Activated CD8-positive, alpha-beta memory T cell treated with anti-CD3 and anti-CD28 coated beads for 4 hours (primary cell): ENCODE measurements at places on chromosomes 6 and 20.

- DNase-seq, result no peak
Measured at GRCh38 chr6:106882138-106882537, 92.4 kb downstream of the CD24 start.

- no peak for DNase-seq
Measured at GRCh38 chr6:165847407-165848085, 184.5 kb upstream of the PDE10A start.

- no peak for DNase-seq
Measured at GRCh38 chr20:32965115-32965514, 39.1 kb downstream of the SUN5 start.

DNA sequence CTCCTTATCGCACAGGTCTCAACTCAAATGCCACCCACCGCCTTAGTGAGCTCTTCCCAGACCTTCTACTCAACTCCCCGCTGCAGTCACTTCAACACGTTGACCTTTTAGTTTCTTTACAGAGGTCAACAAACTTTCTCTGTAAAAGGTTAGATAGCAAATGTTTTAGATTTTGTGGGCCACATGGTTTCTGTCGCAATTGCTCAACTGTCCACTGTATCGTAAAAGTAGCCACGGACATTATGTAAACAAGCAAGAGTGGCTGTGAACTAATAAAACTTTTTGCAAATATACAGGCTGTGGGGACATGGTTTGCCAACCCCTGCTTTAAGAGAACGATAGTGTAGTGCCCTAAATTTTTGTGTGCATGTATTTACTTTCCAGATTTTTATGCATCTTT is 247.6 kb upstream of the TSHZ2 start:
- no peak for DNase-seq

DNA sequence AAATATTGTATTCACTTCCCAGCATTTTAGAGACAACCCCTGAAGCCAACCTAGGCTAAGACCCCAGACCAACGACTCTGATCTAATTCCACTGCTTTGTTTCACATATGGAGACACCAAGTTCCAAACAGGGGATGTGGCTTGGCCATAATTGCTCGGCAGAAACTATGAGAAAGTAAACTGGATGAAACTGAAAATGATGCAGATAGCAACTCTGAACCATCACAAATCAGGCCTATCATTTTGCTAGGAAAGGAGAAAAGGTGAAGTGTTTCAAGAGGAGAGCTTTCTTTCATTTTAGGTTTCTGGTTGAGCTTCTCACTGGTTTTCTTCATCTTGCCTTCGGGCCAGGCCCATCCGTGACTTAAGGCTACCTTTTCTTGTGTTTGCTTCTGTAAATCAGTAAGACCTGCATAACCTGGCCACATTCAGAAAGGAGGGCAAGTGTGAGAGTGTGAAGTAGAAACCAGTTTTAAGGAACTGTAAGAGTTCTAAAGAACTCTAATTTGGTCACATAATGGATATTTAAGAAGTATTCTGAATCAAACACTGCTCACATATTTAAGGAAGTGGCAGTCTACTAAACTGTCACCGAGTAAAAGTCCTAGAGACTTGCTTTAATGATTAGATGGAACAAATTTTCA is 105.8 kb downstream of the BACH2 start:
- no peak for DNase-seq

DNA sequence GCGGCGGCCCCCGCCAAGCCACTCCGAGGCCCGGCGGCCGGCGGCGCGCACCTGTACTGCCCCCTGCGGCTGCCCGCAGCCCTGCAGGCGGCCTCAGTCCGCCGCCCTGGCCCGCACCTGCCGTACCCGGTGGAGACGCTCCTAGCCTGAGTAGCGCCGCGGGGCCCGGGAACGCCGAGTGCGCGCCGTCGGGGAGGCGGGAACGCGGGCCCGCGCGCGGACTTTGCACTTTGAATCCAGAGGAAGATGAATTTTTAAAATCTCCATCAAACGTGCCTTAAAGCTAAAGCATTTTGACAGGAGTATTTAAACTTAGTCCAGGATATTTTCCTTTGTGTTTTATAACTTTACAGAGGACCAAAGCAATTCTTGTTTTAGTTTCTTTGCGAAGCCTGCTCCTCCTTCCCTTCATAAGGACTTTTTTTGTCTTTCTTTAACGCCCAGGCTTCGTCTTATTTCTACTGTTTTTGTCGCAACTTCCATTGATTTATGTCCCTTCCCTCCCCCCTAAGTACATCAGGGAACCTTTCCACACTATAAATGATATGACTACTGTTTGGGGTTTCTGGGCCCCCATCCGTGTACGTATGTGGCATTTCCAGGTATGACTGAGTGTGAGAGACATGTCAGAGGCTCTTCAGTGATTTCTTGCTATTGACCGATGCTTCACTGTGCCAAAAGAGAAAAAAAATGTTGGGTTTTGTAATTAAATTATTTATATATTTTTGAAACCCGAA is 2.0 kb downstream of the FOXQ1 start:
- DNase-seq, result no peak

GRCh38 chr6:113292646-113293422 is 564.3 kb upstream of the MARCKS start:
- no peak for DNase-seq

GRCh38 chr20:37988306-37988954 is 44.8 kb downstream of the TTI1 start:
- DNase-seq, result no peak

DNA sequence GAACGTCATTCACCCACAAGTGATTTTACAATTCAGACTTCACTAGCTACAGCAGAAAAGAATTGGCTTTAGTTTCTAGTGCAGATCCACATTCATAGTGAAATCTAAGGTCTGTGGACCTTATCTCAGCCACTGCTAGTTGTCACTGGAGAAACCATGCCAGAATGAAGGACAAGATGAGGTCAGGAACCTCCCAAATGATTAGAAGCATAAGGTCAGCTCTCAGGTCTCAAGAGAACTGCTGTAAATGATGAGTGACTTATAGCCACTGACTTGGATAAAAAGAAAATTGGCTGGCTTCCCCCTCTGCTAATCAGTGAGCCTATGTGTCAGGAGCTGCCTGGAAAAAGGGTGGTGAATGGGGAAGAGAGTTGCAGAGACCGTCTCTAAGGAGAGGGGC is 265.3 kb upstream of the BMP2 start:
- no peak for DNase-seq

- DNase-seq, result no peak
Measured at GRCh38 chr6:122107256-122107852, 292.1 kb upstream of the HSF2 start.

DNA sequence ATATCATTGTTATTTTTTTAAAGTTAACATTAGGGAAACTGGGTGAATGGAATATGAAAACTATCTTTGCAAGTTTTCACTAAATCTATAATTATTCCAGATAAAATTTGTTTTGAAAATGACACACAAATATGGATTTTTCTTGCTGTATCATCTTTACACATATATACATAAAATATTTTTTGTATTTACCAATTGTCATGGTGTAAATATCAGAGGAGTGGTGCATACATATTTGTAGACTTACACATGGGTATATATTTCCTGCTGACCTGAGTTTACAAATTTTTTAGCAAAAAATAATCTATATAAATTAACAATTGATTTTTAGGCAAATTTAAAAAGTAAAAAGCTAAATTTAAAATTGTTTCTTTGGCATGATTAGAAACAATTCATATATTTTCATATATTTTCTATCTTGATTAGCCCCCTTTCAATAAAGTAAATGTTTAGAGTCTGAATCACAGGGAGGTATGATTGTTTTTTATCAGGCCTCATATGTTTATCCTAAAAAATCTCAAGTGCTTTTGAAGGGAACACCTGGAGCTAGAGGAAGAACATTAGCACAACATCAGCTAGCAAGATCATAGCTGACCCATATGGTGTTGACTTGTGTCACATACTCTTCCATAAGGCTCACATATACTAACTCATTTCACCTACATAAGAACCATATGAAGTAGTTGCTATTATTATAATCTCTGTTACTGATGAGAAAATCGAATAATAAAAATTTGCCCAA is 671.8 kb upstream of the GJE1 start:
- DNase-seq, result no peak

- no peak for DNase-seq
Measured at GRCh38 chr20:63435552-63435951, 36.9 kb downstream of the KCNQ2 start.

- no peak for DNase-seq
Measured at GRCh38 chr6:1798303-1798964, 188.7 kb downstream of the FOXC1 start.

- no peak for DNase-seq
Measured at GRCh38 chr20:20664795-20665589, 47.5 kb downstream of the RALGAPA2 start.

GRCh38 chr6:22126910-22127309 is 169.9 kb downstream of the PRL start:
- DNase-seq, result no peak

DNA sequence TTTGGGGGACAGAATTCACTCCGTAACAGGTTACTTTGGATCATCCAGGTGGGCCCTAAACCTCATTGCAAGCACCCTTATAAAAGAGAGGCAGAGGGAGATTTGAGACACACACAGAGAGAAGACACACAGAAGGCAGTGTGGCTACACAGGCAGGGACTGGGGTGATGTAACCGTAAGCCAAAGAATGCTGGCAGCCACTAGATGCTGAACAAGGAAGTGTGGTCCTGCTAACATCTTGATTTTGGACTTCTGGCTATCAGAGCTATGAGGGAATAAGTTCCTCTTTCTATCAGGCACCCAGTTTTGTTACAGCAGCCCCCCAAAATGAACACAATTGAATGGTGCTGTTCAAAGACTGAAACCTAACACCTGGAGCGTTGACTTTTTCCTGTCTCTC is 191.3 kb upstream of the MYLIP start:
- no peak for DNase-seq

DNA sequence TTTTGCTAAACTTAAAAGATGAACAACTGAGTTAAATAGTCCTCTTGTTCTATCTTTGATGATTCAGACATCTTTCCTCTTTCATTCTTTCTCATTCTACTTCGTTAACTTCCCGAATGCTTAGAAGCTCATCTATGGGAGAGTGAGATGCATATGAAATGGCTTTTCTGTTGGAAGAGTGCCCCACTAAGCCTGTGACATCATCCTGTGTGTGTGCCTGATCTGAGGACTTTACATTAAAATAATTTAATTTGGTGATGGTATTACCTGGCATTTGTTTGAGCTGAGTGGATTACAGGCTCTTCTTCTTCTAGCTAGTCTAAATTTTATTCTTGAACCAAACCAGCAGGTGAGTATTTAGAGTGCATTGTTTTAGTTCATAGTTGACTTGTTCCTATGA is 626.5 kb downstream of the QKI start:
- DNase-seq, result no peak

GRCh38 chr20:49631061-49631716 is 63.3 kb upstream of the PTGIS start:
- DNase-seq, result no peak

- no peak for DNase-seq
Measured at GRCh38 chr6:34485321-34486060, 19.6 kb downstream of the PACSIN1 start.

GRCh38 chr6:48073976-48074767 is 36.8 kb downstream of the PTCHD4 start:
- no peak for DNase-seq

- no peak for DNase-seq
Measured at GRCh38 chr20:21129861-21130260, 4.0 kb downstream of the KIZ start.

- DNase-seq, result no peak
Measured at GRCh38 chr20:49394264-49394663, 88.2 kb downstream of the KCNB1 start.

- DNase-seq, result no peak
Measured at GRCh38 chr6:85496856-85497255, 47.0 kb downstream of the NT5E start.

DNA sequence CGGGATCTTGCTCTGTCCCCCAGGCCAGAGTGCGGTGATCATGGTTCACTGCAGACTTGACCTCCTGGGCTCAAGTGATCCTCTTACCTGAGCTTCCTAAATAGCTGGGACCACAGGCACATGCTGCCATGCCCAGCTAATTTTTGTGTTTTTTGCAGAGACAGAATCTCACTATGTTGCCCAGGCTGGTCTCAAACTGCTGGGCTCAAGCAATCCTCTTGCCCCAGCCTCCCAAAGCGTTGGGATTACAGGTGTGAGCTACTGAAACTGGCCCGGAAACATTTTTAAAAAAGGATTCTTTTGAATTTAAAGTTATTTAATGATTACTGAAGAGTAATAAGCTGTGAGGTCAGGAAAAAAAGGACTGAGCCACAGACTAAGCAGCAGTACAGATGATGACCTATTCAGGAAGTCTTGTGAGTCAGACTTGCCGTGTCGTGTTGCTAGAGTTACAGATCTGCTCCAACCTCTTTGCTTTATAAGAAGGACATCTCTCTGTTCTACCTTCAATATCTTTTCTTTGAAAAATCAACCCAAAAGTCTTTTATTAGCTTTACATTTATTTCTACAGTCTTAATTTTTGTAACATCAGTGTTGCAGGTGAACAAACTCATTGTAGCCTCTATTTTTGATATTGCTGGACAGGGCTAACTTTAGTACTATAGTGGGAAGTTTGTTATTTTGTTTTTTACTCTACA is 108.7 kb downstream of the NCOA3 start:
- peak; percentile 66 for DNase-seq

DNA sequence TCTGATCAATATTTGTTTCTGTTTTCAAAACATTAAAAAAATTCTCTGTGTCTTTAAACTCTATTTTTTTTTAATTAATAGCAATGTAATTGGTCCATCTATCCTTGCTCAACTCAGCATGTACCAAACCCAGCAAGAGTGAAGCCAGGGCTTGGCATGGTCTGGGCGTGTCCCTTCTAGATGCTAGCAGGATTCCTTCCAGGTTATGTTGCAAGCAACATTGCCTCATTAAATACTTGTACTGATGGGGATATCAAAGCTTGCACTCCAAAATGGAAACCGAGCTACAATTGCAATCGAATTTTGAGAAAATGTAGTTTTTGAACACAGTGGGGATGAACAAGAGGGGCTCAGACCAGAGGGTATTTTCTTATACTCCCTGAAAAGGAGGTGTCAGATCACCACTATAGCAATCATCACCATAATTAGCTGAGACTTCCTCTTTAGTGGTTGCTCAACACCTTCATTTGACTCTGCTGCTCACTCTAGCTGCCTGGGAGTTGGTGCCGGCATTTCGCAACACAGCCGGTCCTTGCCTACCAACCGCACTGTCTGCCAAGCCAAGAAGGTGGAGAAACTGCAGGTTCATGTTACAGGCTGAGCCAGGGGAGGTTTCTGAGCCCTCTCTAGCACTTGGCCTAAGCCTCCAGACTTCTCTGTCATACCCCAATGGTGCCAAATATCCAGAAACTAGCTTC is 67.8 kb upstream of the RALGAPA2 start:
- DNase-seq, result no peak

DNA sequence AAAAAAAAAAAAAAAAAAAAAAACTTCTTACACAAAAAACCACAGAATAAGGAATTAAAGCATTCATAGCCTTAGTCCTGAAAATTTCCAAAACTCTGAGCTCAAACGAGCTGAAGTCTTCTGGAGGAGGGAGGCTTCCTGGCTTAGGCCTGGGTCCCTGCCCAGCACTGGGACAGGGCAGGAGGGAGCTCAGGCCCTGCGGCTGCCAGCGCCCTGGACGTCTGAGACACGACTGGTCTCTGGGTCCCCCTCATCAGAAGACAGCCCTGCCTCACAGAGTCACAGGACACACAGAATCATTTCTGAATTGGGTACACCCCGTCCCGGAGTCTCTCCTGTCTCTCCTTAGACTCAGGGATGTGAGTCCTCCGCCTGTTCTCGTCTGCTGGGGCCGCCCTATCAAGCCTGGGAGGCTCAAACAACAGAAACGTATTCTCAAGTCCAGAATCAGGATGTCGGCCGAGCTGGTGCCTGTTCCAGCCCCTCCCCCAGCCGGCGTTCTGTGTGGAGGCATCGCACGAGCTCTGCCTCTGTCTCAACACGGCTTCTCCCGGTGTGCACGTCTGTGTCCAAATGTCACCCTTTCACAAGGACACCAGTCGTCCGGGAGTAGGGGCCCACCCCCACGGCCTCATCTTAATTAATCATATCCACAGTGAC is 39.4 kb downstream of the ZBTB46 start:
- DNase-seq, result no peak
